ENCODE measurements at places on chromosomes 3 and 15. TPM values are rescaled to one million over a fixed set of nuclear protein-coding genes. Genes with fewer than 3 reads are reported as not detected.

CASR gene
- total RNA-seq = not detected

HIGD2B gene
- not detected for total RNA-seq

GOLGA8G gene
- not detected for total RNA-seq

TGFBR2 gene
- total RNA-seq = 237 TPM

GPR156 gene
- total RNA-seq = not detected

TATDN2 gene
- 21.9 TPM for total RNA-seq

GP9 gene
- total RNA-seq = not detected
